ENCODE measurements at places on chromosomes 1 and 21.

GRCh38 chr1:180486092-180486491 lies 16.3 kb downstream of the ACBD6 start:
- no peak for DNase-seq

DNA sequence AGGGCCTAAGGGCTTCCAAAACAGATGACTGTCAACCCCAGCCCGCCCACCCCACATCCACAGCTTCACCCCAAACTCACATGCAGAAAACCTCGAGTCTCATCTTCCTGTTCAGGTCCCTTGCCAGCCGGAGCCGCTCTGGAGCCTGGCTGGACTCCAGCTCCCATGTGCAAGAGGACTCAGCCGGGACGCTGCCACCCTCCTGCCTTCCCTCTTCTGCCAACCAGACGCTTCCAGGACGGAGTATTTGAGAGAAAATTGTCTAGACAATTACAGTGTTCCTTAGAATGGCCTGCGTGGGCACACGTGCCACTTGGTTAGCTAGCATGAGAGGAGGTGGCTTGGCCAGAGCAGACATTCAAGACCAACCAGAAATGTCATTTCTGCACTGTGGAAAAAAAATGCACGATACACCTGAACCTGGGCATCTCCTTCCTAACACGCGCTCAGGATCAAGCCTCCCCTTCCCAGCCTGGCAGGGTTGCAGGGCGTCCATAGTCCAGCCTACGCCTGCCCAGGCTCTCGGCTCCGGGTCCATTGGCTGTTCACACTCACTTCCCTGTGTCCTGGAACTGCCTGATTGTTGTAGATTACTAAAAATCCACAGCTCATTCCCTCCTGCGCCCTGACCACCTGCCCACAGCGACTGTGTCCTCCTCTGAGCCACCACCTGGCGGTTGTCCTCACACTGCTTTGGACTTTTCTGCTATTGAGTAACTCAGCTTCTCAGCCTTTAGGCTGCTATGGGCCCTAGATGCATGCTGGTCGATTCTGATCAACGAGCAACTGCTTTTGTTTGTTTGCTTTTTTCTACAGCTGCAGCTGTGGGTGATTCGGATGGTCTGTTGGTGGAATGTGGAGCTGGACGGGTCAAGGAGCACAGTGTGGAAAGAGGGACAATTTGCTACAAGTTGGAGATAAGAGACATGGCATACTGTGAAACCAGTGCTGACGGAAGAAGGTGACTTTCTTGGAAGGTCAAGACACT lies at the start of gene CLDN14:
CLDN14 (minus strand) TSS at position 708 of the 988 bp plus-strand sequence. CDS start 18,427 bp downstream, outside the sequence.
- DNase-seq, result no peak

DNA sequence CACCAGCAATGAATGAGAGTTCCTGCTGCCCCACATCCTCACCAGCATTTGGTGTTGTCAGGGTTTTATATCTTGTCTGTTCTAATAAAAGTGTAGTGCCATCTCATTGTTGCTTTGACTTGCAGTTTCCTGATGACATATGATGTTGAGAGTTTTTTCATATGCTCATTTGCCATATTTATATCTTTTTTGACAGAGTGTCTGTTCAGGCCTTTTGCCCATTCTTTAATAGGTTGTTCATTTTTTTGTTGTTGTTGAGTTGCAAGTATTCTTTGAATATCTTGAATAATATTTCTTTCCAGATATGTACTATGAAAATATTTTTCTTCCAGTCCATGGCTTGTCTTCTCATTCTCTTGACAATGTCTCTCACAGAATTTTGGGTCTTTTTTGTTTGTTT lies 111.7 kb upstream of the KCNJ15 start:
- no peak for DNase-seq

DNA sequence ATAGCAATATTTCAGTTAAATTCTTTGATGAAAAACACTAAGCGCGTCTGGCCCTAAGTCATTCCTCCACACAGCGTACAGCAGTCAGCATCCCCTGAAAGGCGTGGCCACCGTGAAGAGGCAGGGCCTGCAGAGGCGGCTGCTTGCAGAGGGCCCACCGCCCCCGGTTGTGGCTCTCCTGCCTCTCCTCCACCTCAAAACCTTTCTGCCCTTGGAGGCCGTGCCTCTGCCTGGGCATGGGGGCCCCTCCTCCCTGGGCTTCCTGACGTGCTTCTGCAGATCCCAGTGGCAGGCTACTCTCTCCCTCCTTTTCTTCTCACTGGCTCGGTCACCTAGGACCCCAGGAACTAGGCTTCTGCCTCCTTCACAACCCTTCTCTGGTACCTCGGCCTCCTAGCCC lies 16.2 kb downstream of the CLSTN1 start:
- DNase-seq, result no peak

DNA sequence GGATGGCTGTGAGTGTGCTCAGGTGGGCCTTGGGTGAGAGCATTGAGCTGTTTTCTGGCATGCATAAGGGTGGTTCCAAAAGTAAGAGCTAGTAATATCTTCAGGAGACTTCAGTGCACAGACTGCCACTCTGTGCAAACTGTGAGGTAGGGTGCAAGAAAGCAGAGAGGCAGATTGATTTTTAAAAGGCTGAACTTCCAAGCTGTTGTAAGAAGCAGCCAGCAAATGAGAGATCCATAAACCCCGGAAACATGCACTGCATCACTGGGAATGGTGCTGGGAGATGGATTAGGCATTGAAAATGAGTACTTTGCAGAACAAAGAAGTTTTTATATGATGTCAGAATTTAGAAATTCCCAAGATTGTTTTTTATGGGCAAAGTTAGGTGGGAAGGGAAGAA lies 255.4 kb downstream of the TNR start:
- DNase-seq, result no peak

- no peak for DNase-seq
Measured at GRCh38 chr1:43455213-43455889, 1.6 kb upstream of the HYI start.

- DNase-seq, result no peak
Measured at GRCh38 chr1:119550381-119550780, 43.4 kb downstream of the HSD3B1 start.

DNA sequence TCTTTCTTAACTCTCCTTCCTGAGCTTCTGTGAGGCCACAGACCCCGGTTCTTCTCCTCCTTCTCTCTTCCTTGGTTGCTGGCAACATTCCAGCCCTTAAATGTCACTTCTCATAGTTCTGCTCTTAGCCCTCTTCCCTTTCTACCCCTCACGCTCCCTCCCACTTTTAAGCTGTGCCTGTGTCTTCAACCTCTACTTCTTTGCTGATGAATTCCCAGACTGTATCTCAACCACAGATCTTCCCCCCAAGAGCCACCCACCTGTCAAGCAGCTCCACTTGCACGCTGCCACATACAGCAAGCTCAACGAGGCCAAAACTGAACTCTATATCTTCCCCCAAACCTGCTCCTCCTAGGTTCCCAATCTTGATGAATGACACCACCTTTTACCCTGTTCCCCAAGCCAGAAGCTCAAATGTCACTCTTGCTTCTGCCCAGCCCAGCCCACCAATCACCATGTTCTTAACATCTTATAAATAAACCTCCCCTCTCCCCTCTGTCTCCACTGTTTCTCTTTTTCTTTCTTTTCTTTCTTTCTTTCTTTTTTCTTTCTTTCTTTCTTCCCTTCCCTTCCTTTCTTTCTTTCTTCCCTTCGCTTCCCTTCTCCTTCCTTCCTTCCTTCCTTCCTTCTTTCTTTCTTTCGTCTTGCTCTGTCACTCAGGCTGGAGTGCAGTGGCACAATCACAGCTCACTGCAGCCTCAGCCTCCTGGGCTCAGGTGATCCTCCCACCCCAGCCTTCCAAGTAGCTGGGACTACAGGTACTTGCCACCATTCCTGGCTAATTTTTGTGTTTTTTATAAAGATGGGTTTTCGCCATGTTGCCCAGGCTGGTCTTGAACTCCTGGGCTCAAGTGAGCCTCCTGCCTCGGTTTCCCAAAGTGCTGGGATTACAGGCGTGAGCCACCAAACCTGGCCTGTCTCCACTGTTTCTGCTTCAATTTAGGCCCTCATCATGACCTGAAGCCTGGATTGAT lies 19.8 kb upstream of the PTP4A2 start:
- no peak for DNase-seq

DNA sequence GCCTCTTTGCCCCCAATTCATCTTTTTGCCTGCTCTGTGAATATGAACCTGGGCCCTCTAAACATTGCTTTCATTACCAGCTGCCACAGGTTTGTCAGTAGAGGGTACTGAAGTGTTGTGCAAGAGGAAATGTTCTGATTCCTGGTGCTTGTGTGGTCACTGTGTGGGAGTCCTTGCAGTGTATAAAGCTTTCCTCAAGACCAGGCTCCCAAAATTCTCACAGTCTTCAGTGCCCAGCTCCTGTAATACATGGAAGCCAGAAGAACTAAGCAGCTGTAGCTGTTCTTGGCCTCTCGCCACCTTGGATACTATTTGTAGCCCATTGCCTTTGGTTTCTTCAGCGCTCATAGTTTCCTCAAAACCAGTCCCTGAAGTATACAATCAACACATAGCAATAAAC lies 1046.2 kb downstream of the BRINP3 start:
- no peak for DNase-seq

DNA sequence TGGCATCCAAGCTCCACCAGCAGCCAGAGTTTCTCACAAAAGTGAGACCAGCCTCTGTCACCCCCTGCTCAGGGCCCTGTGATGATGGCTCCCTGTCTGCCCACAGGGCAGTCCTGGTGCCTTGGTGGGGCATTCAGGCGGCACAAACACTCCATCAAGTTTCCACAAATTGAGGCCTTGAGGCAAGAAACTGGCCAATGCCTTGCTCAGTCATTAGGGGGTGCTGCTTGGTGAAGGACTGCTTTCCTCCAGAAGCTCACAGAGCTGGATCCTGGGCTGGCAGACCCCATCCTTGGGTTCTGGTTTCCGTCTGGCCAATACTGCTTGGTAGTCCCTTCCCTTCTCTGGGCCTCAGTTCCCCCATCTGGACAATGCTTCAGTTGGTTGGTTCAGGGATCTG lies 12.5 kb upstream of the AHDC1 start:
- DNase-seq, result no peak

GRCh38 chr1:18962855-18963737 lies 6.6 kb upstream of the IFFO2 start:
- DNase-seq, result no peak

GRCh38 chr1:152519851-152520250 lies 5.6 kb downstream of the CRCT1 start:
- no peak for DNase-seq

DNA sequence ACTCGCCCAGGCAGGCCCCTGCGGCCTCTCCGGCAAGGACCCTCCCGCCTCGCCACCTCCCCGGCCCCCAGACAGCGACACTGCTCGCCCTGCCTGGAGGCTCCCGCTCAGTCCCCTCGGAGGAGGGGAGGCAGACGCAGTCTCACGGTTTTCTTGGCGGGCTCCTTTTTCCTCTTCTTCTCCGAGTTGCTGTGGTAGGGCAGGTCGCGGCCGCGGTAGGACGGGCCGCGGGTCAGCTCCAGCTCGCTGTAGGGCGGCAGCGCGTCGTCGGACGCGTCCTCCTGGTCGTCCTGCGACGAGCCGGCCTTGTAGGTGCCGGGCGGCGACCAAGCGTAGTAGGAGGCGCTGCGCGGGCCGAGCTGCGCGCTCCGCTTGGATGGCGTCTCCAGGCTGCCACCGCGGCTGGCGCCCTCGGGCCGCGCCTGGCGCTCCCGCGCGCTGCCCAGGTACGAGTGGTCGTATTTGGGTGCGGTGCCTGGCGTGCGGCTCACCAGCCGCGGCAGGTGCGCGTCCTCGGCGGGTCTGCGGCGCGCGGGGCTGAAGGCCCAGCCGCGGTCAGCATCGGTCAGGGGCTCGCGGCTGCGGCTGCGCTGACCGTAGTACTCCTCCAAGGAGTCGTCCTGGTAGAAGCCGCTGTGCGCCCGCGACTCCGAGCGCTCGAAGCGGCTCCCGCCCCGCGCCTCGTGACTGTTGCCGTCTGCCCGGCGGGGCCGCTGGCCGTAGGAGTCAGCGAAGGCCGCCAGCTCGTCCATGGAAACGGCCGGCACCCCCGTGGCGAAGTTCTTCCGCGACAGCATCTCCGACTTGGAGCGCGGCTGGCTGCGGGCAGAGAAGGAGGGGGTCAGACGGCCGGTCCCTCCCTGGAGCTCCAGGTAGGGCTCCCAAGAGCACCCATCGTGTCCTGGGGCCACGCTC lies 44.8 kb upstream of the TADA1 start:
- DNase-seq, result no peak

GRCh38 chr1:151062741-151063371 lies 2.7 kb downstream of the MLLT11 start:
- DNase-seq, result no peak

- DNase-seq, result no peak
Measured at GRCh38 chr1:217090060-217090911, 367.1 kb upstream of the ESRRG start.

DNA sequence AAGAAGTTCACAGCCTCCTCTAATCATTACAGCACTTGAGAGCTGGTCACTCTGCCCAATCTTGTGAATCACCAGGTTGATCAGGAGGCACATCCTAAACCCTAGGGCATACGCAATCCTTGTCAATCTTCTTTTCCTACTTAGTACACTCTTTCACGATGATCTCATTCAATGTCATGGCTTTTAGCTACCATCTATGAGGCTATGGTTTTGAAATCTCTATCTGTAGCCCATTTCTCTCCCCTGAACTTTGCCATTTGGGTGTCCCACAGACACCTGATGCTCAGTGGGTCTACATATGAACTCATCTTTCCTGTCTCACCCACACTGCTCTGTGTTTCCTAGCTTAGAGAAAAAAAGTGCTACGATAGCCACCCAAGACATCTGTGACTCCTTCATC lies 1.9 kb upstream of the MED18 start:
- DNase-seq, result no peak

- no peak for DNase-seq
Measured at GRCh38 chr1:84450910-84451309, 28.2 kb upstream of the RPF1 start.

GRCh38 chr1:151868486-151868885 lies 15.0 kb upstream of the THEM5 start:
- DNase-seq, result no peak

- DNase-seq, result no peak
Measured at GRCh38 chr1:89759036-89759435, 61.8 kb upstream of the LRRC8D start.

GRCh38 chr1:30908696-30909364 lies at the start of gene SDC3:
SDC3 (minus strand) TSS chr1:30908758; CDS start chr1:30908586, 172 bp downstream.
- no peak for DNase-seq

- no peak for DNase-seq
Measured at GRCh38 chr1:7119156-7119555, 333.9 kb downstream of the CAMTA1 start.

GRCh38 chr1:215113776-215114153 lies 31.2 kb downstream of the KCNK2 start:
- no peak for DNase-seq

DNA sequence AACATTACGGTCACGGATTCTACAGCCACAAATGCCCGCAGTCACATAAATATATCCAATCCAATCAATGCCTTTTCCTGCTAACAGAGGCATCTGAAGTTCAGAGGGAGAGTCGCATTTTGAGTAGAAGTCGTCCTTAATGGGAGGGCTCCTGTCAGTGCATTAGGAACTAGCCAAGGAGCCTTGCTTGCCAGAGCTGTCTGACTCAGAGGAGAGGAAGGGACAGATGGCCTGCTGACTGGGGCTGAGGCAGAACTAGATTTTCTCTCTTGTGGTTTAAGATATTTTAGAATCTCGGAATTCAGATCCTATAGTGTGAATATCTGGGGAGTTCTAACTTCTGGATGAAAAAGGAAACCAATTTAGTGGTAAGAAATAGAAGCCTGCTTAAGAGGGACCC lies 10.6 kb downstream of the XKR8 start:
- no peak for DNase-seq

Data from stimulated activated CD8-positive, alpha-beta memory T cell treated with anti-CD3 and anti-CD28 coated beads, Interleukin-2, amount 100 ng/mL, for 1 hour (primary cell).